ENCODE measurements at places on chromosomes 5 and 9. TPM values are rescaled to one million over a fixed set of nuclear protein-coding genes. Genes with fewer than 3 reads are reported as not detected.
A peak's percentile ranks its signal among the peaks of the same experiment; 100 is the strongest.

Gene ARL10
- total RNA-seq = 9.3 TPM

- peak; percentile 18 for DNase-seq
These were observed 122.8 kb downstream of the STARD4 start for GRCh38 chr5:111389390-111390082.

Gene GPX8
- 79.7 TPM for total RNA-seq

Gene TLX3
- total RNA-seq = not detected

Gene CEP72
- total RNA-seq = 1.6 TPM
